ENCODE measurements at places on chromosomes 3 and 15. TPM values are rescaled to one million over a fixed set of nuclear protein-coding genes. Genes with fewer than 3 reads are reported as not detected.

DNA sequence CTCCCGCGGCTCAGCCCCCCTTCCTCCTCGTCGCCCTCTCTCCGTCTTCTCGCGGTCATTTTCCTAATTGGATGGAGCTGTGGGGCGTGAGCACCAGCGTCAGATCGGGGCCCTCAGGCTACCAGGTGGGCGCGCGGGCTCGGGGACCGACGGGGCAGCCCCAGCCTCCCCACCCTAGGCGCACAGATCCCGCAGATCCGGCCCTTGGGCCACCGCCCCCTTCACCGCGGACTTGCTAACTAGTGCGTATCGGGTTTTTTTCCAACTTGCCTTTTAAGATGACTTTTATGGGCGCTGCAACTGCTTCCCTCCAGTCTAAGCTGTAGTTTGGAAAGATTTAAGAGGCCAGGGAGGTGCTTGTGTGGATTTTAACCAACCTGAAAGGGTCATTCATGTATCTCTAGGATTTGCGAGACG lies 1.3 kb downstream of the ZNF710 start:
- peak; percentile 52 for DNase-seq

GRCh38 chr15:92663250-92663951 lies 7.8 kb upstream of the FAM174B start:
- DNase-seq = no peak

DNA sequence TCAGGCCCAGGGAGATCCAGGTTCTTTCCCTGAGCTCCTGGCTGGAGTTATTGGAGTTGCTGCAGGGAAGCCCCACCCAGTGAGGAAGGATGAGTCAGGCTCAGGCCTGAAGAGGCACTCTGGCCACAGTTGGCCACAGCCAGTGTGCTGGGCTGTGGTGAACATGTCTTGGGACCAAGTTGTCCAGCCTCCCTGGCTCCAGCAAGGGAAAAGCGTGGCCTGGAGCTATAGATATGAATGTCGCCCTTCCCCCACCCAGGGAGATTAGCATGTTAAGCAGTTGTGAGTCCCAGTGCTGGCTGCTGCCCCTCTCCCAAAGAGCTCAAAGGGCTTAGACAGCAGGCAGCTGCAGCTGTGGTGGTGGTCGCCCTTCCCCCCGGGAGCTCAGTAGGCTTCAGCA lies 963.2 kb downstream of the ROBO2 start:
- DNase-seq = no peak

MFN1 gene
- 44.9 TPM for total RNA-seq

KCNMB3 gene
- 1.5 TPM for total RNA-seq

- no peak for DNase-seq
Measured at GRCh38 chr3:159250961-159251360, 449.1 kb downstream of the MFSD1 start.

GRCh38 chr15:43100971-43101370 lies 4.9 kb downstream of the UBR1 start:
- DNase-seq = no peak

DNA sequence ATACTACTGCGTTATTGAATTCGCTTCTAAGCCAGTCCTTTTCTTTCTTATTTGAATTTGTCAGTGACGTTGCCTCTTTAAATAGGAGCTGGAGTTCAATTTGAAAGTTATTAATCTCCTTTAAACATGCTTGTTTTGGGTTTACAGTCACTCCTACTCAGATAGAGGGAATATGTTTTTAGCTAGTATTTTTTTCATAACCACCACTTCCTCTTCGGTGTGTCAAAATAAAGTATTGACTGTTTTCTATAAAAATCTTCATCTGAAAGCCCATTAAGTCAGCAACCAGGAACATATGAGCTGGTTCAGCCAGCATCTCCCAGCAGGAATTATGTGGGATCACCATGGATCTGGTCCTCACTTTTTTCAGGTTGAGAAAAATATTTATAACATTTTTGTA lies 772.9 kb downstream of the DIPK2A start:
- no peak for DNase-seq

GASK1A gene
- total RNA-seq = 1.8 TPM

DNA sequence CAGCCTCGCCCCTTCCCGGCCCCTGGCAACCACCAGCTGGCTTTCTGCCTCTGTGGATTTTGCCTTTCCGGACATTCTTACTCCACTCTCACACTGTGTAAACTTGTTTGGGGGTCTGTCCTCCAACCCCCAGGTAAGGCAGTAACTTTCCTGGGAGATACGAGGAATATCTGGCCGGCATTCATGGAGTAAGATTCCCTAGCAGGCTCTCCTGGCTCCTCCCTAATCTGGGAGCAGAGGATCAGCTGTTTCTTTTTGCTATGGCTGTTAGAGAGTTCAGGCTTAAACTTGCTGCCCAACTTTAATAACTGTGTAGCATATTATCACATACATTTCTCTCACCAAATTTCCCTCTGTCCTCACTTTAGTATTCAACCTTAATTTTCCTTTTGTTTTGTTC lies 64.3 kb downstream of the IGF2BP2 start:
- DNase-seq = no peak

- DNase-seq = no peak
Measured at GRCh38 chr3:115186351-115187148, 39.5 kb upstream of the ZBTB20 start.

DNA sequence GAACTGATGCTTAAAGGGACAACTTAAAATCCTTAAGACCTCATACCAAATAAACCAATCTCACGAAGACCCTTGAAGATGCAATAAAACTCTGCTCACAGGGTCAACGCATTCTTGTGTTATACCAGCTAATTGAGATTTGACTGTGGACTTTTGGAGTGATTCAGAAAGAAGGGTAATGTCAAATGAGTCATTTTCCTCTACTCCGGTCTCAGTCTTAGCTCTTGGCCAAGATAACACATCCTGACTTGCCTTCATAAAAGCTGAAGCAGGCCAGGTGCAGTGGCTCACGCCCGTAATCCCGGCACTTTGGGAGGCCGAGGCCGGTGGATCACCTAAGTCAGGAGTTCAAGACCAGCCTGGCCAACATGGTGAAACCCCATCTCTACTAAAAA lies 3.8 kb downstream of the PKM start:
- peak; percentile 94 for DNase-seq

LMCD1 gene
- 40.1 TPM for total RNA-seq

- no peak for DNase-seq
Measured at GRCh38 chr3:61111825-61112224, 139.4 kb downstream of the FHIT start.

- DNase-seq = no peak
Measured at GRCh38 chr3:125220183-125220582, 7.6 kb upstream of the SLC12A8 start.

DNA sequence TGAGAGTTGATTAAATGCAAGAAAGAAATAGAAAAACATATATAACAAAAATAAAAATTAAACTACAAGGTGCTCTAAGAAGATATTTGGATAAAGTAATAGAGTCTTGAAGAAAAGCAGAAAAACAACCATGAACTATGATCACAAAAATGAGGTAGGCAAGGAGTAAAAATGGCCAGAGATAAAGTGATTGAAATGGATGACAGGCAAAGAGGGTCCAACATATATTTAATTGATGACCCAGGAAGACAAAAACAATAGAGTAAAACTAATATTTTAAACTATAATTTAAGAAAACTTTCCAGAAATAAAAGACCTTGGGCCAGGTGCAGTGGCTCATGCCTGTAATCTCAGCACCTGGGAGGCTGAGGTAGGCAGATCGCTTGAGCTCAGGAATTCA lies 22.1 kb upstream of the WDR49 start:
- peak; percentile 18 for DNase-seq

DNA sequence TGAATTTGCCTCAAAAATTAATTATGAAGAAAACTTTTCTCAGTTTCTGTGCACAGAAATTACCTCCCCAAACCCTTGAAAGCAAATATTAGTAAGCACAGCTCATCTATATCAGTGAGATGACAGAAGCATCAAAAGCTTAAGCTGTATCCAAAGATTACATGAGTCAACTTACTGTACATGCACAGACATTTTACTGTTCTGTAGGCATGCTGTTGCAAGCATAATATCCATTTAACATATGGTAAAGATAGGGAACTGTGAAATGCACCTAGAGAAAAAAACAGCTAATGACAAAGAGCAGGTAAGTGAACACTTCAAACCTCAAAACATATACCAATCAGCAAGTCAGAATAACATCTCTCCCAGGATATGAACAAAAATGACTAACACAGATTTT lies 20.9 kb downstream of the SHOX2 start:
- no peak for DNase-seq

GRCh38 chr3:42961633-42962032 lies 17.5 kb upstream of the GASK1A start:
- DNase-seq = peak; percentile 34

DNA sequence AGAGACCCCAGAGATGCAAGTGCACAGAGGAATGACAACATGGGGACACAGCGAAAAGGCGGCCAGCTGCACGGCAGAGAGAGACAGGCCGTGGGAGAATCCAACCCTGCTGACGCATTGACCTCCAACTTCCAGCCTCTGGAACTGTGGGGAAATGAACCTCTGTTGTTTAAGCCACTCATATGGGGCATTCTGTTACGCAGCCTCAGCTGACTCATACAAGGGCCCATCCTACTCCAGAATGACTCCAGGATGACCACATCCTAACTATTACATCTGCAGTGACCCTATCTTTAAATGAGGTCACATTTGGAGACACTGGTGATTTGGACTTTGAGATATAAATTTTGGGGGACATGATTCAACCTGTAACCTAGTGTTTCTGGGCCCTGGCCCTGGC lies 44.0 kb downstream of the KLF15 start:
- no peak for DNase-seq

CSPG5 gene
- under 0.01 TPM for total RNA-seq

LSAMP gene
- total RNA-seq = 4.8 TPM

GOLGA6L7 gene
- total RNA-seq = not detected

DNA sequence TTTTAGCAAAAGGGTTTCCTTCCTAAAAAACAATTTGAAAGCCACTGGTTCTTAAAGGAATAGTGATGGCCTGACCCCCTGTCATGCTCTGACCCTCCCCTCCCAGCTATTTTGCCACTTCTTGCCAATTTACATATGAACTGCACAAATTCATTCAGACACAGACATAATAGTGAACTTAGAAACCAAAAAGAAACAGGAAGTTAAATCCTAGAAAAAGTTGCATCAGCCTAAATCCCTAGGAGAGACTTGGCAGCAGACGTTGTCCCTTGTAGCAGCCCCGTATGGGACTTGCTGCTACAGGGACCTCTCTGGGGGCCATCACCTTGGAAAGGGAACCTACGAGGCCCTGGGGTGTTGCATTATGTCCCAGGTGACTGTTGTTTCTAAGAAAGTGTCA lies 14.3 kb upstream of the PDE8A start:
- DNase-seq = no peak

GRCh38 chr3:111081008-111081545 lies 9.5 kb downstream of the NECTIN3 start:
- peak; percentile 30 for DNase-seq

CERS3 gene
- not detected for total RNA-seq

DNA sequence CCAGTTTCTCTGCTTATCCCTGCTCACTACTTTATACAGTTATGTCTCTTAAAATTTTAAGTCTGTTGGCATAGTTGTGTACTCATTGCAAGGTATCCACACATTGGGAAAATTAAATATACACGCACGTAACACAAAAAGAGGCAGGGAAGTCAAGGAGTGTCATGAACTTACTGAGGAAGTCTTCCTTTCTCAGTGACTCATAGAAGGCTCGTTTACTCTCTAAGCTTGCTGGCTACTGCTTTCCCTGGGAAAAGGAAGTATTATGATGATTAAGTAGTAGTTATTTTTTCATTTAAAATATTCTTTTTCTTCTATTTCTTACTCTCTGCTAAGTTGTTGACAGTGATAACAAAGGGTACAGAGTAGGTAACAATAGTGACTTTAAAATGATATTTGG lies 287.3 kb downstream of the UBE2E2 start:
- peak; percentile 74 for DNase-seq

DNA sequence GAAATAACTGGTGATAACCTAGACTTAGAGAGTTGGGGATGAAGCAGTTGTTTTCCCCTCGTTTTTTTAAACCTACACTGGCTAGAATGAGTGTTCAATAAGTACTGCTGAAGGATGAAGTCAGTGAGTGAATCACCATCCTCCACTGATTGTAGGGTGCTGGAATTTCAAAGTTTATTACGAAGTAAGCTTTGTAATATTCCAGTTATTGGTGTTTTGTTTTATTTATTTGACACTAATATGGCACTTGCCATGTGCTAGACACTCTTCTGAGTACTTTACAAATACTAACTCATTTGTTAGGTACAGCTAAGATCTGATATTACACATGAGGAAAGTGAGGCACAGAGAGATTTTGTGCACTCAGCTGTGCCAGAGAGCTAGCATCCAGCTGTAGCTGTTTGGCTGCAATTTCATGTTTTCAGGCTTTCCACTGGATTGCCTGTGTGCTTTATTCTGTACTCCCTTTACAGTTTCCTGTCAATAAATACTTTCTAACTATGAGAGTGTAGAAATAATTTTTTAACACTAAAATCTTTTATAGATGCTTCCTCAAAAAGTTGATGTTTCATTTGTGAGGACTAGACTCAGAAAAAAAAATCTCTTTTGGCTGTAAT lies 5.8 kb downstream of the MAP2K5 start:
- DNase-seq = peak; percentile 52

DNA sequence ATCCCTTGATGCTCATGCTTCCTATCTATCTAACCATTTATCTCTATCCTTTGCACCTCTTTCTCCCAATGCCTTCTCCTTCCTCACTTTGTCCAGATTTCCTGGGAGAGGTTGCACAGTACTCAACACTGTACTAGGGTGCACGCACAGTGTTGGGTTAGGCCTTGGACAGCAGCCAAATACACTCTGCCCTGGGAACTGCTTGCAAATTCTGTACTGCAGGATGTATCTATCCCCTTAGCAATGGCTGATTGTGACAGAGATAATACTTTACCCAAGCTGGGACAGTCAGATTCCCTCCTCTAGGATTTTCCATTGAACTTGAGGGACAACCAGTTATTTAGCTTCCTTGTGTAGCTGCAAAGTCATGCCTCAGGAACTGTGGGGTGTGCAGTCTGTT lies 113.3 kb downstream of the IL20RB start:
- DNase-seq = no peak

- no peak for DNase-seq
Measured at GRCh38 chr15:89839167-89839810, 24.6 kb upstream of the ANPEP start.

TMC3 gene
- not detected for total RNA-seq

DNA sequence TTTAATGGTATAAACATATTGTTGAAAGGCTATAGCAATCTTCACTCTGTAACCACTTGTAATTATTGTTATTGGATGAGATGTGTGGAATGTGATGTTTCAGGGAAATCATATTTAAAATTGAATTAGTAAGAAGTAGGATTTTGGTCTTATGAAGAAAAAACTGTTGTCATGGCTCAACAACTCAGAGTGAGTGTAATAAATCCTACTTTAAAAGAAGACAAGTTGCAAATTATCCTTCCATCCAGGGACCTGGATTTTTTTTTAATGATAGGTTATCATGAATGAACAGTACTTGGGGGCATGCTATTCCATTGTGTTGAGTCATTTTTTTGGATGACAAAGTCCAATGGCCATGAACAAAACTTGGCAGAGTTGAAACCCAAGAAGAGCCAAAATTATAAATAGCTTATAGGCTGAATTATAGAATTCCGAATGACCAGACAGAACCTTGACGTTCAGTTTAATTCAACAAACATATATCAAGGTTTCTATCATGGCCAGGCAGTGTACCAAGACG lies 625.5 kb upstream of the ZNF717 start:
- DNase-seq = peak; percentile 6

Data from fibroblast of lung (primary cell).